ENCODE measurements at places on chromosomes 5 and 9. TPM values are rescaled to one million over a fixed set of nuclear protein-coding genes. Genes with fewer than 3 reads are reported as not detected.

DNA sequence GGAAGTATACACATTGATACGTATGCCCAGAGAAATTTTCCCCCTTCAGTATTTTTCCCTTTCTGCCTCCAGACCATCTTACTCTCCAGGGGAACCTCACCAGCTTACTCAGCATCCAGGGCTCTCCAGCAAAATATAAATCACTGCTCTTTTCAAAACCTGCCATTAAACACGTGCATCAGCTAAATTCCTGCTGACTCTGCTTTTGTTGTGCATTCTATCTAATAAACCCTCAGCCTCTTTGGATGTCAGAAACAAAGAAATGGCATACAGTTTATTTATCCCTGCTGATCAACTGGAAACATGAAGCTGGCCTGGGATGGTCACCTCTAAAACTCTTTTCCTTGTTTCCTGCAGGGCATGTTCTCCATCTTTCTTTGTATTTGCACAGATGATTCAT lies 126.8 kb downstream of the TRPM3 start:
- no peak overlapping the region for H3K4me3 ChIP-seq
- H3K36me3 ChIP-seq, result no peaks in the 10 kb centered on the region
- no peak for DNase-seq
- H3K27ac ChIP-seq, result no peak overlapping the region

DNA sequence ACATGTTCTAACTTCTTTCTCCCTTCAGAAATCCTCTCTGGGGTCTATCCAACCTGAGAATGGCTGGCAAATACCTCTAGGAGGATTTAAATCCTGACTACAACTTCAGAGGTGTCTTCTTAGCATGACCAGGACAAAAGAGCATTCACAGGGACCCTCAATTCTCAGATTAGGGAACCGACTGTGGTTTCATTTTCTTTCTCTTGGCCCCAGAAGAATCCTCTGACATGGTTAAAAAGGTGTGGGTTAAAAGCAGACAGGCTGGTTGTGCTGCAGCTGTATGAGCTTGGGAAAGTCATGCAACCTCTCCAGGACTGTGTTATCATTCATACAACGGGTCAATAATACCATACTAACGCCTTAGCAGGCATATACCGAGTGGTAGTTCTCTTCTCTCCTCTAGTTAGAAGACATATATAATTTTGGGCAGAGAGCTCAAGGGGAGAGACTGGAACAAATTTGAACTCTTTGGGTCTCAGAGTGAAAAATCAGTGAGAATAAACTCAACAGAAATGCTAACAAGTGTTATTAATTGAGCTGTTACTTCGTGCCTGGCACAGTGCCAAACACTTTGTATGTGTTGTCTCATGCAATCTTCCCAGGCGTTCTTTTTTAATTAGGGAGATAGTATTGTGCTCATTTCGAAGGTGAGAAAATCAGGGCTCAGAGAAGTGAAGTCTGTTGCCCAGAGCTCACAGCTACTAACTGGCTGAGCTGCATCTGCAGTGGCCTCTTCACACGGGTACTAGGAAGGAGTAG lies 35.2 kb downstream of the INSYN2B start:
- no peak overlapping the region for H3K27ac ChIP-seq
- DNase-seq, result peak; percentile 12
- no peak overlapping the region for H3K4me3 ChIP-seq
- H3K36me3 ChIP-seq, result no peaks in the 10 kb centered on the region

GRCh38 chr9:72473474-72474261 lies 47.7 kb upstream of the TMC1 start:
- no peaks in the 10 kb centered on the region for H3K4me1 ChIP-seq
- no peaks in the 10 kb centered on the region for H3K36me3 ChIP-seq
- H3K27me3 ChIP-seq, result no peaks in the 10 kb centered on the region

PKD2L2 gene
- not detected for total RNA-seq

DNA sequence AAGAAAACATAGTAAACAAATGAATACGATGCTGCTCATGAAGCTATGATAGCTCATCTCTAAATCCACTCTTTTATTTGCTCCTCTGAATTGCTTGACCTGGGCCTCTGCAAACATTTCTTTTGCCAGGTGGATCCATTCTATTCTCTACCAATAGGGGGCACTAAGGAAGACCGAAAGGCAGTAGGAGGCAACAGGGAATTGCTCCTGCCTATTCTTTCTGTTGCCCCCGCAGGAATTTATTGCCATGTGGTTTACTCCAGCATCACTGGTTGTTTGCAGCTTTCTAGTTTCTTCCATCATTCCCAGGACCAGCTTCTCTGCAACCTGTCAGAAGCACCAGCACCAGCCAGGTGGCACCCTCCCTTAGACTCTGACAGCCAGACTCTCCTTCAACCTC lies 5.3 kb downstream of the GAPT start:
- H3K27me3 ChIP-seq, result no peaks in the 10 kb centered on the region
- H3K4me1 ChIP-seq, result no peaks in the 10 kb centered on the region
- H3K36me3 ChIP-seq, result no peaks in the 10 kb centered on the region
- no peak for DNase-seq

DNA sequence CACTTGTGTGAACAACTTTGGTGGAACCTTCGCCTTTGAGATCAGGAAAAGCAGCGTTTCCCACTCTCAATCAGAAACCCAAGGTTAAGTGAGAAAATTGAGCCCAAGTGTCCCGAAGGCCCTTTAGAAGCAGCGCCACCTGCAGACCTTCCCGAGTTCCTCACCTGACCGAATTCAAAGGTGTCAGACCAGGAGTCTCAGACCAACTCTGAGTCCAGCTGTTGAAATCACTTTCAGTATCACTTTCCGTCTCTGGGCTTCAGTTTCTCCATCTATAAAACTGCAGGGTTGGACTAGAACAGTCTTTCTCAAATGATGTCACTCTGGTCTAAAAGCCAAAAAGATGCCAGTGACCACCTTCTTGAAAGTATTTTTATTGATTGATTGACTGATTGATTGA lies 31.7 kb upstream of the GRHPR start:
- DNase-seq, result no peak
- no peaks in the 10 kb centered on the region for H3K27me3 ChIP-seq
- H3K4me1 ChIP-seq, result no peaks in the 10 kb centered on the region
- H3K27ac ChIP-seq, result no peak overlapping the region

- H3K27me3 ChIP-seq, result no peaks in the 10 kb centered on the region
- no peak overlapping the region for H3K4me3 ChIP-seq
- H3K4me1 ChIP-seq, result peaks cover 6% of the 10 kb centered on the region
- DNase-seq, result no peak
These were observed 28.2 kb downstream of the LPCAT1 start for GRCh38 chr5:1495525-1495897.

- DNase-seq, result no peak
- no peaks in the 10 kb centered on the region for H3K36me3 ChIP-seq
- no peak overlapping the region for H3K27ac ChIP-seq
- no peak overlapping the region for H3K4me3 ChIP-seq
- H3K27me3 ChIP-seq, result no peaks in the 10 kb centered on the region
These were observed 208.4 kb downstream of the AOPEP start for GRCh38 chr9:94934816-94935328.

DNA sequence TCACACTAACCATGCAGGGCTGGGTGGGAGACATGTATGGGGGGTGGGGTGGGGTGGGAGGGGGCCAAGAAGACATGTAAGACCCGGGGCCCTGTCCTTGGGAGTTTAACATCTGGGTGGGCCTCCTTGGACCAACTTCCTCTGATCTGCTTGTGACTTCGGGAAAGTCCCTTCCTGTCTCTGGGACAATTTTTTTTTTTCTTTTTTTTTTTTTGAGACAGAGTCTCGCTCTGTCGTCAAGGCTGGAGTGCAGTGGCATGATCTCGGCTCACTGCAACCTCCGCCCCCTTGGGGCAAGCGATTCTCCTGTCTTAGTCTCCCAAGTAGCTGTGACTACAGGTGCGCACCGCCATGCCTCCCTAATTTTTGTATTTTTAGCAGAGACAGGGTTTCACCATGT lies 23.8 kb upstream of the IER5L start:
- no peaks in the 10 kb centered on the region for H3K36me3 ChIP-seq
- no peak for DNase-seq
- H3K4me1 ChIP-seq, result peaks cover 13% of the 10 kb centered on the region
- no peaks in the 10 kb centered on the region for H3K27me3 ChIP-seq
- no peak overlapping the region for H3K4me3 ChIP-seq

OR1J2 gene
- not detected for total RNA-seq

GRCh38 chr9:82601293-82601771 lies 461.6 kb downstream of the RASEF start:
- no peak overlapping the region for H3K4me3 ChIP-seq
- no peak for DNase-seq
- no peaks in the 10 kb centered on the region for H3K27me3 ChIP-seq
- H3K27ac ChIP-seq, result no peak overlapping the region
- peaks cover 6% of the 10 kb centered on the region for H3K4me1 ChIP-seq

DNA sequence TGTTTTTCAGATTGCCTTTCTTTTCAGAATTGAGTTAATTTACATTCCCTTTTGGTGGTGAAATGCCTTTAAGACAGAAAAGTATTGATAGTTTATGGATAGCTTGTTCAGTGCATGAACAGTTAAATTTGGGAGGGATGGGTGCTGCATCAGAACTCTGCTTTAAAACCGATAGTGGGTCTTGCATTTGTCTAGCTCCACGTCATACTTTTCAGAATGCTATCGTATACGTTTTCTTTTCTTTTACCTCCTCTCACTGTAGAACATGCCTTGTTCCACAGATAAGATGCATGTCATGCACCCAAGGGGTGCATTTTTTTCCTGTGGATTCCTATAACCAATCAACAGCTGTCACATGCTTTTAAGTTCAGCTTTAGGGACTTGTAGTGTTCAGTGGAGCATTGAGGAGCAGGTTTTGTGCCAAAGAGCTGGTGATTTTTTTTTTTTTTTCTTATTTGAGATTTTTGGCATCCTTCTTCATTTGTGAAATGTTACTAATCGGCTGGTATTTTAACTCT lies 2.3 kb downstream of the SLC44A1 start:
- peaks cover 22% of the 10 kb centered on the region for H3K4me1 ChIP-seq
- no peaks in the 10 kb centered on the region for H3K36me3 ChIP-seq

GRCh38 chr5:117084067-117084466 lies 509.4 kb upstream of the SEMA6A start:
- no peaks in the 10 kb centered on the region for H3K27me3 ChIP-seq
- no peak overlapping the region for H3K4me3 ChIP-seq
- H3K27ac ChIP-seq, result no peak overlapping the region
- H3K36me3 ChIP-seq, result no peaks in the 10 kb centered on the region
- DNase-seq, result no peak

- H3K27me3 ChIP-seq, result no peaks in the 10 kb centered on the region
- no peaks in the 10 kb centered on the region for H3K36me3 ChIP-seq
- no peak overlapping the region for H3K4me3 ChIP-seq
- H3K4me1 ChIP-seq, result no peaks in the 10 kb centered on the region
- no peak for DNase-seq
These were observed 722.9 kb upstream of the RGMB start for GRCh38 chr5:98050583-98050982.

SLC28A3 gene
- total RNA-seq, result 0.44 TPM

DNA sequence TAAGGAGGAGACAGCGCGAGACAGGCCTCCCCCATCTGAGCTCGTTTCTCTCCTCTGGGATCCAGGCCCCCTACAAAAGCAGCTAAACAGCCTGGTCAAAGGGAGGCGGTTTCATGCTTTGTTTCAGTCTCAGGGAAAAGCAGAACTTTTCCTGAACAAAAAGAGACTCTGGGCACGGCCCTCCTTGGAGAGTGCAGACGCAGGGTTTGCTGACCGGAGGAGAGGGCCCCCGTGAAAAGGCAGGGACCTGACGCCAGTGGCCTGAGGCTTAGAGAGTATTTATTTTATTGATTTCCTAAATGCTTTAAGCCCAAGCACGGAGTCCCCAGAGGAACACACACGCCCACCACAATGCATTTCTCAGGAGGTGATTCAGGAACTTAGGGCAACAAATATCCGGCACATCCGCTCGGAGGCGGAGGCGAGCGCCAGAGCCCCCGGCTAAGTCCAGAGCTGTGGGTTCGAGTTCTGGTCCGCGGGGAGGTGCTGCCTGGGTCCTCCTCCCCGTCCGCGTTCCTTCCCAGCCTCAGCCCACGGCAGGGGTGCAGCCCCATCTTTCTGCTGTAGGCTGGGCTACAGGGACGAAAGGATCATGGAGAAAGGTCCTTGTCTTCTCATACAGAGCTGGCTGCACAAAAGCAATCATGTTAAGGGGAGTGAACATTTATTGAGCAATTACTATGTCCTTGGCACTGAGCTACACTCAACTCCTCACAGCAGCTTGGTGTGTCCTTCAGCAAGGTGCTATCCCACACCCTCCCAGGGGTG lies 40.0 kb downstream of the PTGES start:
- peaks cover 8% of the 10 kb centered on the region for H3K27me3 ChIP-seq
- no peak overlapping the region for H3K4me3 ChIP-seq
- H3K36me3 ChIP-seq, result no peaks in the 10 kb centered on the region

DNA sequence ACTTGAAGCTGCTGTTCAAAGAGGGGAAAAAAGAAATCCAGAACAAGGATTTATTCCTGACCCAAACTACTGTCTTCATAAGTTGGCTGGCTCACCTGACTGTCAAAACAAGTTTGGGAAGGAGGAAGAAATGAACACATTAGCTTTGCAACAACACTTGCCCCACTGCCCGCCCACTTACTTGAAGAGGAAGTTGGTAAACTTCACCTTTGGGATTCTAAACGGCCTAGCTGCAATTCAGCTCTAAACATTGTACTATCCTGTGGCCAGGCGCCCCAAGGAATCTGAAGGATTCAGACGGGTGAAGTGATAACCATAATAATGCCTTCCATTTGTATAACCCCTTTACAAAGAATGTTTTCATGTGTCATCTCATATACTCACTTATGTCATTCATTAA lies 199.4 kb downstream of the ARRDC3 start:
- H3K36me3 ChIP-seq, result no peaks in the 10 kb centered on the region
- no peak overlapping the region for H3K4me3 ChIP-seq
- no peaks in the 10 kb centered on the region for H3K27me3 ChIP-seq

DNA sequence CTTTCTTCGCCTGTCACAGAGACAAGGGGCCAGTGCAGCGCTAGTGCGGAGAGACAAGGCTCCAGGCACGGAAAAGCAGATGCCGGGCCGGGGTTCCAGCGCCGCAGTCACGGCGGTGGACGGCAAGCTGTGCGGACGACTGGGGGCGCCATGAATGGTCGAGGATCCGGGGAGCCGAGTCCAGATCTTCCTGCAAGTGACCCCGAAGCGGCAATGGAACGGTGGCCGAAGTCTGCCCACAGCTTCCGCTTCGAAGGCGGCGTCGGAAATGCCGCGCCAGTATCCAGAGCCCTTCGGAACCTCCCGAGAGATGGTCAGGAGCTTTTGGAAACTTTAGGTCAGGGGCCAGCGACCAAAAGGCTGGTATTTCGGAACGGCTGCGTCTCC lies 601 bp upstream of the FAF2 start:
- H3K27me3 ChIP-seq, result no peaks in the 10 kb centered on the region
- no peaks in the 10 kb centered on the region for H3K36me3 ChIP-seq
- H3K4me3 ChIP-seq, result peak overlapping the region; percentile 88
- H3K27ac ChIP-seq, result peak overlapping the region; percentile 98
- peak; percentile 17 for DNase-seq

DNA sequence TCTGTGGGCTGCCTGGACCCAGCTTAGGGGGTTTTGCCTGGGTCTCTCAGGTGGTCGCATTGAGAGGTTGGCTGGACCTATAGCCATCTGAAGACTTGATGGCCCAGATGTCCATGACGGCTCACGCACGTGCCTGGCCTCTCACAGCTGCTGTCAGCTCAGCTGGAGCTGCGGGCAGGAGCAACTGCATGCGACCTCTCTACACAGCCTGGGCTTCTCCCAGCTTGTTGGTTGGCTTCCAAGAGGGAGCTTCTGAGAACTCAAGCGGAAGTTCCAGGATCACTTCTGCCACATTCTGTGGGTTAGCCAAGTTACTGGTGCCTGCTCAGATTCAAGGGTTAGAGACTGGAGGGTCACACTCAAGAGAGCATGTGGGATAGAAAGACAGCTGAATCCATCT lies 99.2 kb downstream of the DAPK1 start:
- no peak overlapping the region for H3K4me3 ChIP-seq
- no peak for DNase-seq
- H3K27me3 ChIP-seq, result no peaks in the 10 kb centered on the region
- no peaks in the 10 kb centered on the region for H3K36me3 ChIP-seq
- H3K4me1 ChIP-seq, result no peaks in the 10 kb centered on the region
- H3K27ac ChIP-seq, result no peak overlapping the region

RMI1 gene
- total RNA-seq, result 5.2 TPM

Measured in tibial nerve (tissue), 4 donors.